Activated CD4-positive, CD25-positive, alpha-beta regulatory T cell treated with anti-CD3 and anti-CD28 coated beads, Interleukin-2, amount 50 U/mL, for 24 hours (primary cell): ENCODE measurements at places on chromosomes 5 and 9.

DNA sequence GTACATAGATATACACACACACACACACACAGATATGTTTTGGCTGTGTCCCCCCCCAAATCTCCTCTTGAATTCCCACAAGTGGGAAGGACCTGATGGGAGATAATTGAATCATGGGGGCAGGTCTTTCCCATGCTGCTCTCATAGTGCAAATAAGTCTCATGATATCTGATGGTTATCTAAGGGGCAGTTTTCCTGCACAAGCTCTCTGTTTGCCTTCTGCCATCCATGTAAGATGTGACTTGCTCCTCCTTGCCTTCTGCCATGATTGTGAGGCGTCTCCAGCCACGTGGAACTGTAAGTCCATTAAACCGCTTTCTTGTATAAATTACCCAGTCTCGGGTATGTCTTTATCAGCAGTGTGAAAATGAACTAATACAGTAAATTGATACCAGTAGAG, 15.9 kb upstream of the ALDOB start:
- no peak for ATAC-seq

DNA sequence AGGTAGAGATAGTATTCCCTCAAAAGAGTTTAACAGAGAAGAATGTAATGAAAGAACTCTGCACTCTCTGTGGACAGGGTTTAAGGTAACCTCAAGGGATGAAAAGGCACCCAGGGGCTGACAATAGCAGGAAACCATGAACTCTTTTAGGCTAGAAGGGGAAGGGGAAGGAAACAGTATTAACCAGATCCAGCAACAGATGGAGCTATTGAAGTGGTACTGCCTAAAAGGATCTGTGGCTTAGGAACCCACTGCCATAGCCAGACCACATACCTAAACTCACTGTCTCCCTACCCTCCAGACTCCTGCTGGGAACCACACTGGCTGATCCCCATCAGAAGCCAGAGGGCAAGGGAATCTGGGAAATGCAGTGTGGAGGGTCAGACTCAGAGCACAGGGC, 35.5 kb downstream of the PLGRKT start:
- peak; percentile 20 for ATAC-seq

DNA sequence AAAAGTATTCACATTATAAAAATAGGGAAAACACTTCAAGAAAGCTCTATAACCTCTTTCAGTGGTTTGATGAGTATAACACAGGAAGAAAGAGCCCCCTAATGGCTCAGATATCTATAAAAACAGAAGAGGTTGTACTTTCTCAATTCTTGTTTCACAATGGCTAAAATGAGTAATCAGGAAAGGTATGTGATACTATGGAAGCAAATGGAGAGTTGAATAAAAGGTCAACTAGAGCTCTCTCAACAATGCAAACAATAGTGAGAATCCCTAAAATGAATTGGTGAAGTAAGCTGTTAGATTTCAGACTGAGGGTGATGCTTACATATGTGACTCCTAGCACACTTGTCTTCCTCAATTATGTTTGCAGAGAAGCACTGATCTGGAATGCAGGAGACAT, 584.6 kb upstream of the CDH18 start:
- ATAC-seq = no peak

DNA sequence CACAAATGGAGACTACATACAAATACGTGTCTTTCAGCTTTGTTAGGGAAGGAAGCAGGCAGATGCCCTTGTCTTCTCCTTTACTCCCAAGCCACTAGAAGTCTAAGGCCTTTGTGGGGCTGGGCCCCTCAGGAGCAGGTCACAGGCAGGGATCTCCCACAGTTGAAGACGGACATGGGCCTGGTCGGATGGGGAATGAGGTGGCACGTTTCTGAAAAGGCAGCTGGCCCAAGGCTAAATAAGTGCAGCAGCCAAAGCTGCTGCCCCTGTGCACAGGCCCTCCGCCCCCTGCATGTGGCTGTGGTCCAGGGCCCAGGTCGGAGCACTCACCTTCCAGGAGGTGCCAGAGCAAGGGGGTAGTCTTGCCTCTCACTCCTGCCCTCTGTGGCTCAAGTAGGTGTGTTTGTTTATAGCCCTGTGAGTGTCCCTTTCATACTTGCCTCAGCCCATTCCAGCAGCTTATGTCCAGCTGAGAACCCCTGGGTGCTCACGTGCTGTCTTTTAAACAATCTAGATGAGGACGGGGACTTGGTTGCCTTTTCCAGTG, 1.8 kb downstream of the SQSTM1 start:
- no peak for ATAC-seq

GRCh38 chr5:88952344-88952743, 69.4 kb upstream of the MEF2C start:
- no peak for ATAC-seq

DNA sequence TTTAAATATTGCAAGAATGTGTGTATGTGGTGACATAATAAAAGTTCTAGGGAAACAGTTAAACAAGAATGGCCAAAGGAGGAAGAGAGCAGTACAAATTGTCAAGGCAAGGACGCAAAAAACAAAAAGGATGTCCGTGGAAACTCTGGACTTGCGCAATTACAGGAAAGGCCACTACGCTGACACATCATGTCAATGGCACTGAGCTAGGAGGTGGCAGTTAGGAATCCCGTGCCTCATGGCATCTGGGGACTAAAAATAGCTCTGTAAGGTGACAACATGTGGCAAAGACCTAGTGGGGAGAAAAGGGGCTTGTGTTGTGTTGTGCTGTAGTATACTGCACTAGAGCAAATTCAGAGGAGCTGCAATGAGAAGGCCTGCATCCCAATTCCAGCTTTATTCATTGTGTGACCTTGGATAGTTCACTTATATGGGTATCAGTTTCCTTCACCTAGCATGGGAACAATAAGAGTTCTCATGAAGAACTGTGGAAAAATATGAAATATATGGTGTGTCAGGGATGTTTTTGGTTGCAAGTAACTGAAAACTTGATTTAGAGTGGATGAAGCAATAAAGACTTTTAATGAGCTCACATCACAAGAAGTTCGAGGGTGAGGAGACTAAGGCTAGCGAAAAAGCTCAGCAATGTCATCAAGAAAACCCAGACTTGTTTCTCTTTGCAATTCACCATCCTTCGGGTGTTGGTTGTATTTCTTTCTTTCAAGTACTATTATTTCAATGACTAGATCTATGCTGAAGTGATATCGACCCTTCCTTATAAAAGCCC, 124.1 kb upstream of the STC2 start:
- ATAC-seq = no peak

DNA sequence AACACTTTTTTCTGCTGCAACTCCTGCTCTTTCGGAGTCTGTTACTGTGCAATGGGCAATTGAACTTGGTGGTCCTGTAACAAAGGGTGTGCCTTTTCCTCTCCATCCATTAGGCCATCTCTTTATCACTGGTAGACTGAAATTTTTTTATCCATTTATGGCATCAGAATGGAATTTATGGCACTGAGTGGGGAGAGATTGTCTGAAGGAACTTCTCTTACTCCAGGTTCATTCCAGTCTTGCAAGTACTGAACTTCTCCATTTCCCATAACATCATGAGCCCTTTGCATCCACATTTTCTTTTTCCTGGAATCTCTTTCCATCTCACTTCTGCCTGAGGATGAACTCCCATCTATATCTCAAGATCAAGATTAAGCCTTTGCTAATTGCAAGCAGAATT, 10.0 kb downstream of the SLC46A2 start:
- ATAC-seq = no peak

GRCh38 chr9:99109522-99109921, 4.6 kb downstream of the TGFBR1 start:
- no peak for ATAC-seq

DNA sequence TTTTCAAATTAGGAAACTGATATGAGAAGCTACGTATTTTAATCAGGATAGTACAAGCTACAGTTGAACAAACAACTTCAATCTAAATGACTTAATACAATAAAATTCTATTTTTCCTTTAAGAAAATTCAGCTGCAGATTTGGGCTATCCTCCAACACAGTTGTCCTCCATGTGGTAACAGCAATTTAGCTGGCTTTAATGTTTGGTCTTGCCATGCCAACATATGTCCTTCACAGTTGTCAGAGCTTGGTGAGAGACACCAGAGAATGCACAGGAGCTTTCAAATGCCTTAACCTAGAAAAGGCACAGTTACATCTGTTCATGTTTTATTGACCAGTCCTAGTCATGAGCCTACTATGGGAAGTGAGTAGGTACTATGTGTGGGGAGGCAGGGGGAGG, 10.8 kb downstream of the FAM174A start:
- ATAC-seq = no peak

- no peak for ATAC-seq
These were observed 344.9 kb downstream of the ICE1 start for GRCh38 chr5:5767286-5767928.
